CD4-positive, CD25-positive, alpha-beta regulatory T cell (primary cell): ENCODE measurements at places on chromosomes 4 and X. TPM values are rescaled to one million over a fixed set of nuclear protein-coding genes. Genes with fewer than 3 reads are reported as not detected.

Gene MND1
- 0.67 TPM for total RNA-seq

Gene GAGE12F
- total RNA-seq = not detected

Gene RPS6KA3
- 56.1 TPM for total RNA-seq

GRCh38 chr4:81538716-81539427 is 67.2 kb upstream of the RASGEF1B start:
- no peaks in the 10 kb centered on the region for H3K27me3 ChIP-seq
- no peak overlapping the region for H3K4me3 ChIP-seq
- no peaks in the 10 kb centered on the region for H3K4me1 ChIP-seq
- no peaks in the 10 kb centered on the region for H3K36me3 ChIP-seq
- H3K27ac ChIP-seq = no peak overlapping the region
- DNase-seq = no peak

Gene CNGA1
- total RNA-seq = not detected
